Thoracic aorta (tissue), 2 donors: ENCODE measurements at places on chromosomes 3 and 15. TPM values are rescaled to one million over a fixed set of nuclear protein-coding genes. Genes with fewer than 3 reads are reported as not detected.

DNA sequence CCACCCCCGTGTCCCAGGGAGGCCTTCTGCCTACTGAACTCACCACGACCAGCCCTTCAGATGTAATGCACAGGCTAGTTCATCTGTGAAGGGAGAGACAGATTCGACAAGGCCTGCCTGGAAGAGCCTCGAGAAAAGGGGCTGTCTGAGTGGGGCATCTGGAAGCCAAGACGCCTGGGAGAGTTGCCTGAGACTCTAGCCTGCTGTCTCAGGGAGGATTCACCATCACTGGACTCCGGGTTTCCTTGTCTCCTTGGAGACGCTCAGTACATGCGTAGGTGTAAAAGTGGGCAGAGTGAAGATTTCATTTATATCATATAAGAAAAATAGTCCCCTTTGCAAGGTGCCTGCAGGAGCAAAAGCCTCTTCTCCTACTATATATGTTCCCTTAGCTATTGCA is 468.9 kb downstream of the FOXP1 start:
- no peak for DNase-seq
- H3K36me3 ChIP-seq = peaks cover 7% of the 10 kb centered on the region
- no peaks in the 10 kb centered on the region for H3K27me3 ChIP-seq
- H3K27ac ChIP-seq = peak overlapping the region; percentile 41
- no peak overlapping the region for H3K4me3 ChIP-seq

GRCh38 chr3:63857311-63857710 is 6.3 kb downstream of the THOC7 start:
- no peaks in the 10 kb centered on the region for H3K27me3 ChIP-seq
- H3K27ac ChIP-seq = no peak overlapping the region
- H3K36me3 ChIP-seq = no peaks in the 10 kb centered on the region
- H3K4me3 ChIP-seq = no peak overlapping the region
- peaks cover 1% of the 10 kb centered on the region for H3K4me1 ChIP-seq

DNA sequence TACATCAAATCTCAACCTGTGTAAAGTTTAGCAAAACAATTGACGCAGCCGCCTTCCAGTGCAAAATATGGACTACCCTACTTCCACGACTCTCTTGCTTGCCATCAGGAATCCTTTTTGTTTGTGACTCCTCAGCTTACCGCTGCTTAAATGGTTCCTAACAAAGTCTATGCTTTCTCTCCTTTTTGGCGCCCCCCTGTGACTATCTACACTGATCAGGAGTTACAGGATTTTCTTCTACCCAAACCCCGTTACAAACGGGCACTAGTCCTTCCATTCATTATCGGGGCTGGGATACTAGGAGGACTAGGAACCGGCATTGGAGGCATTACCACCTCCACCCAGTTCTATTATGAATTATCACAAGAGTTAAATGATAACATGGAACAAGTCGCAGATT is 184.0 kb downstream of the IGSF11 start:
- no peaks in the 10 kb centered on the region for H3K4me1 ChIP-seq
- H3K36me3 ChIP-seq = no peaks in the 10 kb centered on the region
- H3K27me3 ChIP-seq = no peaks in the 10 kb centered on the region
- H3K4me3 ChIP-seq = no peak overlapping the region

DNA sequence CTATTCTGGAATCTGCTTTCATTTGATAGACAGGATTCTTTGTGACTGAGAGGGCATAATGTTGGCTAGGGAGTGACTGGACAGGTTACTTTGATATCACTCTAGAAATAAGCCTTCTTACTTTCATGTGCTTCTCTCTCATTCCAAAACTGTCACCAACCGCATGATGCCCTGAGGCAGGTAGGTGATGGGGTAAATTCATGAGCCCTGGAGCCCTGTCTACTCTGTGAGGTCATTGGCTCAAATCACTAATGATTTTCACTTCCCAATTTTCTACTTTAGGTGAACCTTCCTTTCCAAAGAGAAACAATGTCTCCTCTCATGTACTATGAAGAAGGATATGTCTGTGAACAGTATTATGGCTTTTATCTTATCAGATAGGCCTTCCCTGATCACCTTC is 596.7 kb downstream of the TUSC7 start:
- H3K27ac ChIP-seq = no peak overlapping the region
- H3K4me3 ChIP-seq = no peak overlapping the region
- H3K27me3 ChIP-seq = no peaks in the 10 kb centered on the region
- no peaks in the 10 kb centered on the region for H3K4me1 ChIP-seq
- DNase-seq = no peak

GRCh38 chr15:29103824-29104565 is 165.6 kb downstream of the NSMCE3 start:
- no peaks in the 10 kb centered on the region for H3K36me3 ChIP-seq
- no peak for DNase-seq
- H3K4me1 ChIP-seq = no peaks in the 10 kb centered on the region
- peak overlapping the region; percentile 70 for H3K4me3 ChIP-seq
- H3K27me3 ChIP-seq = no peaks in the 10 kb centered on the region

DNA sequence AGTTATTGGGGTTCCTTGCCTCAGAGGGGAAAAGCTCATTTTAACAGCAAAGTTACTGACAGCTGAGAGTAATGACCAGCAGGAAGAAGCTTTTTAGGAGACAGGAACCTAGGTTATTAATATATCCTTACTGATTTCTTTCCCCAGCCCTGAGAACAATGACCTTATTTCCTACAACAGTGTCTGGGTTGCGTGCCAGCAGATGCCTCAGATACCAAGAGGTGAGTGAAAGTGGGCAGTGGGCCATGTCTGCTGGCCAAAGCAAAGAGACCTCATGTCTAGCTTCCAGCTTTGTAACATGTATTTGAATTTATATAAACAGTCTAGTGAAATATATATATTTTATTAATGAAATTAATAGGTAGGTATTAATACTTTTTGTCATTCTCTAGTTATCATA is 5.0 kb downstream of the CCNDBP1 start:
- H3K4me3 ChIP-seq = no peak overlapping the region
- H3K27ac ChIP-seq = no peak overlapping the region
- no peaks in the 10 kb centered on the region for H3K27me3 ChIP-seq
- DNase-seq = no peak

DNA sequence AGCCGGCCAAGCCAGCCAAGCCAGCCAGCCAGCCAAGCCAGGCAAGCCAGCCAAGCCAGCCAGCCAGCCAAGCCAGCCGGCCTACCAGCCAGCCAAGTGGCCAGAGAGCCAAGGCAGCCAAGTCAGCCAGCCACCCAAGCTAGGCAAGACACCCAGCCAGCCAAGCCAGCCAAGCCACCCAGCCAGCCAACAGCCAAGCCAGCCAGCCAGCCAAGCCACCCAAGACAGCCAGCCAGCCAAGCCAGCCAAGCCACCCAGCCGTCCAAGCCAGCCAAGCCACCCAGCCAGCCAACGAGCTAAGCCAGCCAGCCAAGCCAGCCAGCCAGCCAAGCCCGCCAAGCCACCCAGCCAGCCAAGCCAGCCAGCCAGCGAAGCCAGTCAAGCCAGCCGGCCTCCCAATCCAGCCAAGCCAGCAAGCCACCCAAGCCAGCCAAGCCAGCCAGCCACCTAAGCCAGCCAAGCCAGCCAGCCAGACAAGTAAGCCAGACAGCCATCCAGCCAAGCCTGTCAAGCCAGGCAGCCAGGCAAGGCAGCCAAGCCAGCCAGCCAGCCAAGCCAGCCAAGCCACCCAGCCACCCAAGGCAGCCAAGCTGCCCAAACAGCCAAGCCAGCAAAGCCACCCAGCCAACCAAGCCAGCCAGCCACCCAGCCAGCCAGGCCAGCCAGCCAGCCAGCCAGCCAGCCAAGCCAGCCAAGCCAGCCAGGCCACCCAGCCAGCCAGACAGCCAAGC is 200.5 kb downstream of the GOLGA6L6 start:
- no peaks in the 10 kb centered on the region for H3K4me1 ChIP-seq
- no peak overlapping the region for H3K4me3 ChIP-seq
- no peaks in the 10 kb centered on the region for H3K36me3 ChIP-seq
- H3K27ac ChIP-seq = no peak overlapping the region
- H3K27me3 ChIP-seq = no peaks in the 10 kb centered on the region

GRCh38 chr3:52253314-52254304 is 8.1 kb downstream of the PPM1M start:
- peaks cover 53% of the 10 kb centered on the region for H3K36me3 ChIP-seq
- H3K27me3 ChIP-seq = no peaks in the 10 kb centered on the region
- H3K4me1 ChIP-seq = no peaks in the 10 kb centered on the region
- no peak for DNase-seq
- H3K4me3 ChIP-seq = no peak overlapping the region
- H3K27ac ChIP-seq = peak overlapping the region; percentile 20

DNA sequence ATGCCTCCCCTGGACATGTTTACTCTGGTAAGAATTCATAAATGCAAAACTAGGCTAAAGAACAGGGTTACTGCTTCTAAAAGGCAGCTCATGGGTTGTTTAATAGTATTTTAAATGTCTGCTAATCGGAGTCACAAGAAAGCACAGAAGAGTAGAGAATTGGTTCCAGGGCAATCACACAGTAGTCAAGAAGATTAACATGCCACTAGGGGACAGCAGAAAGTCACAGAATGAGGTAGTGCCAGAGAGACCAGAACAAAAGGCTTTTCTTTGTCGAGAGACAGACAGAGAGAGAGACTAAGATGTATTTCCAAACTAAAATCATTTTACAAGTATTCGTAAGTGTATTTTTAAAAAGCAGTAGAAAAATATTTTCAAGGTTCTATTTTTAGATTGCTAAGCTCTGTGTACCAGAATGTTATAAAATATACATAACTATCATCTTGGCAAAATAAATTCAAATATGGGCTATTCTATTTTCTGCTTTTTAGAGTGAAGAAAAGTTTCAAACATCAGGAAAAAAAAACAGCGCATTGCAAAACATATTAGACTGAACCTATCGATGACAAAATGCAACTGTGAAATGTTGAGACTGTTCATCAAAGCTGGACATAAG is 78.3 kb upstream of the CDIN1 start:
- DNase-seq = no peak
- H3K4me3 ChIP-seq = peak overlapping the region; percentile 16
- H3K27ac ChIP-seq = peak overlapping the region; percentile 36
- no peaks in the 10 kb centered on the region for H3K36me3 ChIP-seq
- no peaks in the 10 kb centered on the region for H3K27me3 ChIP-seq
- H3K4me1 ChIP-seq = peaks cover 9% of the 10 kb centered on the region

DNA sequence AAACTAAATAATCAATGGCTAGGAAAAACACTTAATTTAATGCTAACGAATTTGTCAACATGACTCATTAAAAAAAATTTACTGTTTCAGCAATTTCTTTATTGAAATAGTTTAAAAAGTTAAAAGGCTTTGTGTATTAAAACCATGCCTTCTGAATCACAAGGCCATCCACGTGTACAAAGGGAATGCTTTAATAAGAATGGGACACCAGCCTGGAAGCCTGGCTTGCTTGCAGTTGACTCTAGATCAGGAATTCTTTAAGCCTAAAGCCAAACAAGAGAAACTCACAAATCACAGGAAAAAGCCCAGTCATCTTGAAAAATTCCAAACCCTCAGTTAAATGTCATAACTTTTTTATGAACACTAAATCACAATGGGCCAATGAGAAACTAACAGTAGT is 137.6 kb downstream of the PEAK1 start:
- H3K27ac ChIP-seq = no peak overlapping the region
- H3K27me3 ChIP-seq = no peaks in the 10 kb centered on the region
- no peaks in the 10 kb centered on the region for H3K4me1 ChIP-seq
- H3K36me3 ChIP-seq = no peaks in the 10 kb centered on the region
- no peak for DNase-seq
- H3K4me3 ChIP-seq = no peak overlapping the region

GRCh38 chr3:78970656-78971055 is 797.1 kb downstream of the ROBO1 start:
- no peak for DNase-seq
- H3K27ac ChIP-seq = no peak overlapping the region
- peaks cover 7% of the 10 kb centered on the region for H3K4me1 ChIP-seq
- no peaks in the 10 kb centered on the region for H3K36me3 ChIP-seq

DNA sequence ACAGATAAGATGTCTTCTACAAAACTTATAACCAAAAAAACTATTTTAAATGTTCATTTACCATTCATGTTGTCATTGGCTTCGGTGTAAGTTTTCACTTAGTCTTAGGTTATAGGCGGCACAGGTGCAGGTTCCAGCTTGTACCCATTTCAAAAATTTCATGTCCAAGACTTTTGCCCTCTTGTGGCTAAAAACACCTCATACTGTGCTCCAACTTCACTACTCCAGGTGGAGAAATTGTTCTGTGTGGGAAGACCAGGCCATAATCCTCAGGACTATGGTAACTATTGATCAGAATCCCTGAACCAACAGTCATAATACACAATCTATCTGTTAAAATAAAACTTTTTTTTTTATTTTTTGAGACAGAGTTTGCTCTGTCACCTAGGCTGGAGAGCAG is 95.2 kb upstream of the ATP11B start:
- no peaks in the 10 kb centered on the region for H3K36me3 ChIP-seq
- H3K27ac ChIP-seq = no peak overlapping the region
- no peak overlapping the region for H3K4me3 ChIP-seq

DNA sequence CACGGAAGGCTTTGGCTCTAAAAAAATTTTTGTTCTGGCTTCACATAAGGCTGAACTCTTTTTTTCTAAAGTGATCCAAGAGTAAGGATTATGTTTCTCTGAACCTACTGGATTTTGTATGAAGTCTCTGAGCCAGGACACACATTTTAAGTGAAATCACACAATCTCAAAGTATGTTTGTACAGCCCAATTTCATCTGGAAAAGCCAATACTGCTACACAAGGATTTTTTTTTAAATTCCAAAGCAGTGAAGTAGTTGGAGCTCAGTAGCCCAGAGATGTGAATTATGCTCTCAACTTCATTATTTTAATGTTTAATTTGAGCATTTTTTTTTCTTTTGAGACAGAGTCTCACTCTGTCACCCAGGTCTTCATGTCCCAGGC is 243.9 kb downstream of the FAM43A start:
- peaks cover 17% of the 10 kb centered on the region for H3K4me1 ChIP-seq
- H3K27me3 ChIP-seq = no peaks in the 10 kb centered on the region
- H3K36me3 ChIP-seq = no peaks in the 10 kb centered on the region
- H3K4me3 ChIP-seq = no peak overlapping the region

DNA sequence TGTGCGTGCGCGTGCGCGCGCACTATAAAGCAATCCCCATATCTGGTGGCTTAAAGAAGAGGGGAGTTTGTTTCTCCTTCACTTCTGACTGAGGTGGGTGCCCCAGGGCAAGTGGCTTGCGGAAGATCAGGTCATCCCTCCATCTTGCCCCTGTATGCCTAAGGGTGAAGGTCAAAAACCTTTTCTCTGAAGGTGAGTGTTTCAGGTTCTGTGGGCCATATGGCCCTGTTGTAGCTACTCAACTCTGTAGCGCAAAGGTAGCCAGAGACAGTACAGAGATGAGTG is 5.5 kb downstream of the ABTB1 start:
- H3K4me1 ChIP-seq = peaks cover 26% of the 10 kb centered on the region
- no peaks in the 10 kb centered on the region for H3K27me3 ChIP-seq
- no peak overlapping the region for H3K4me3 ChIP-seq
- H3K27ac ChIP-seq = no peak overlapping the region
- peaks cover 39% of the 10 kb centered on the region for H3K36me3 ChIP-seq
- no peak for DNase-seq

CRYBG3 gene
- total RNA-seq = 29.2 TPM

MKRN2OS gene
- not detected for total RNA-seq

SERPINI2 gene
- not detected for total RNA-seq

SENP2 gene
- total RNA-seq = 49.0 TPM

TIPARP gene
- total RNA-seq = 19.8 TPM

CDC25A gene
- not detected for total RNA-seq

ZBED2 gene
- not detected for total RNA-seq

KBTBD12 gene
- 14.5 TPM for total RNA-seq

MAP2K1 gene
- 62.3 TPM for total RNA-seq

CKMT1A gene
- not detected for total RNA-seq
